ENCODE measurements at places on chromosomes 1 and 21. TPM values are rescaled to one million over a fixed set of nuclear protein-coding genes. Genes with fewer than 3 reads are reported as not detected.

MAP10 gene
- 1.3 TPM for total RNA-seq

DNA sequence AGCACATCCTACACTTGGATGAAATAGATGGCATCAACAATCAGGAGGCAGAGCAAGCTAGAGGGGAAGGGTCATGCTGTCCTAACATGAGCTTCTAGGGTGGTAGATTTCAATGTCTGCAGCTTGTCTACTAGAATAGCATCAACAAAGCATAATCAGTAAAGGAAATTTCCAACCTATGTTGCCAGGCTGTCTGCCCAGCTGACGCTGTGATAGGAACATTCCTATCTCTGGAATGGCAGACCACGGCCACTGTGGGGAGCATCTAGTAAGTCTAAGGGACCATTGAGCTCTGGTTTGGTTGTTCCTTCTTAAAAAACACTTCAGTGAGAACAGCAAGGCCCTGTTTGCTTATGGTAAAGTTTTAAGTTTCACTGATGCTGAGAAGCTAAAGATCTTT lies 206.8 kb downstream of the PAPPA2 start:
- H3K4me3 ChIP-seq = no peak overlapping the region
- DNase-seq = no peak
- H3K4me1 ChIP-seq = no peaks in the 10 kb centered on the region
- H3K36me3 ChIP-seq = no peaks in the 10 kb centered on the region
- H3K27me3 ChIP-seq = no peaks in the 10 kb centered on the region

SCP2 gene
- total RNA-seq = 60.6 TPM

CELA2B gene
- not detected for total RNA-seq

DNA sequence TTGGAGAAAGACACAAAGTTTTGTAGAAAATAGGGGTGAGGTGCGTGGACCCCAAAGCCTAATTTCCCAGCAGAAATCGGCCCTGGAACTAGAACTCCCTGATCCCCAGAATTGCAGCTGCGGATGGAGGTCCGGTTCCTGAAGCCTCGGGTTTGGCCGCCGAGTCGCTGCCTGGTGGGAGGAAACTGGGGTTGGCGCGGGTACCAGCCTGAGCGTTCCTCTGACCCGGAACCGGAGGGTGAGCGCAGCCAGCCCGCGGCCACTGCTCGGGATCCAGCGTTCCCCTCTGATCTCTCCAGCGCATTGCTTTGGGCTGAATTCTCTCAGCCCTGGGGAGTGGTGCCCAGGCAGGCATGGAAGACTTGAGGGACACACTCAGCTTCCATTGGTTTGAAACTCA lies 1.6 kb downstream of the ST6GALNAC5 start:
- peaks cover 63% of the 10 kb centered on the region for H3K27me3 ChIP-seq
- peaks cover 6% of the 10 kb centered on the region for H3K4me1 ChIP-seq
- peak overlapping the region; percentile 80 for H3K4me3 ChIP-seq
- H3K27ac ChIP-seq = no peak overlapping the region

All from T-helper 17 cell (primary cell).